H54 (cell line): ENCODE measurements at places on chromosomes 1 and 21.

DNA sequence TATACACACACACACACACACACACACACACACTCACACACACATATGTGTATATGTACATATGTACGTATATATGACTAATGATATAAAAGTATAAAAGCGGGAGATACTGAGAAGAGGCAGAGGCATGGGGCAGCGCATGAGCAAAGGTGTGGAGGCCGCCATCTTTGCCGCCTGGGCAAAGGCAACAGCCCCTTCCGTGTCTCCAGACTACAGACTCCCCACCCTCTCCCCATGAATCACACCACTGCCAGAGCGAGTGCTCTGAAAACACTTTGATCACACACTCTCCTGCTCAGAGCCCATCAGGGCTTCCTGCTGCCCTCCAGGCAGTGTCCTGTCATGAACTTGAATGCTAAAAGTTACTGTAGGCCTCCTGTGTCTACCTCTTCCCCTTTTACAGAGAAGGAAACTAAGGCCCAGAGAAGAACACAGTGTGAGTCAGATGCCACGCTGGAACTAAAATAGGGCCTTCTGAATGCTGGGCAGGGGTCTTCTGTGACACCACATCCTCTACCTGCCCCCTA, 54.7 kb upstream of the SSBP3 start:
- no peak for DNase-seq

DNA sequence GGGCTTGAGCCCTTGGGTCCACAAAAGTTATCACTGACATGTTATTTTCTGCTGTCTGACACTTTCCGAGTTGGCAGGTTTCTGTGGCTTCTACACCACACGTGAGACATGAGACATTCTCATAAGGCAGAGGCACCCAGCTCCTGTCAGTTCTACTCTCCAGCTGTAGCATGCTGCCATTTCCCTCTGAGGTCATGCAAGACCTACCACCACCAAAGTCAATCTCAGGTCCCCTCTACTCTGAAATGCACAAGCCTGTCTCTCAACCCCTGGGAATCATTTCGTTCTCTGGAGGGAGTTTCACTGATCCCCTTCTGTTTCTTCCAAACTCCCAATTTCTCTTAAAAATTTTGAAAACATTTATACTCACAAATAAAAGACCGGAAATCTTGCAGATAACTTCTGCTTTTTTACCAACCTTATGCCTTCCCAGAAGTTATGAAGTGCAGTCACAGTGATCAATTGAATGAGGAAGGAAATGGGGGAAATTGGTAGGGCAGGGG, 39.5 kb upstream of the CR2 start:
- DNase-seq, result no peak

DNA sequence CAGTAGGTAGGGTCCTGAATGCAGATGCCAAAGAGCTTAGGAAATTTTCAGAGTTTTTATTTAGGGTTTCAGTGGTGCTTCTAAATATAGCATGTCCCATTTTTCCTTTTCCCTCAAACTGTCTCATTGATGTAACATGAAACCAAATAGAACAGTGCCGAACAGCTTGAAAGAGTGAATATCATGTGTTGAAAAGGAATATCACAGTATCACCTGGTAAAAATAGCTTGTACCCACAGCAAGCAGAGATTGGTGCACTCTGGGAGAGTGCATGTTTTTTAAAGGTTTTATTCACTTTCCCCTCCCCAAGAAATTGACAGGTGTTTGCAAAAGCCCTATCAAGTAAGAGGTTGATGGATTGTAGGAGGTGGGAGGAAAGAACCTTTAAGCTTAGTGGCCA, 41.9 kb upstream of the ELAVL4 start:
- DNase-seq, result no peak

GRCh38 chr1:15246960-15247614, at the start of gene FHAD1:
Gene FHAD1 (plus strand): TSS chr1:15247223. CDS start chr1:15251785, 4,562 bp downstream.
- DNase-seq, result peak; percentile 41

GRCh38 chr1:198486903-198487302, 53.6 kb downstream of the ATP6V1G3 start:
- no peak for DNase-seq
